ENCODE measurements at places on chromosomes 1 and 21.

GRCh38 chr1:36284517-36284916, 21.7 kb upstream of the SH3D21 start:
- DNase-seq = no peak

DNA sequence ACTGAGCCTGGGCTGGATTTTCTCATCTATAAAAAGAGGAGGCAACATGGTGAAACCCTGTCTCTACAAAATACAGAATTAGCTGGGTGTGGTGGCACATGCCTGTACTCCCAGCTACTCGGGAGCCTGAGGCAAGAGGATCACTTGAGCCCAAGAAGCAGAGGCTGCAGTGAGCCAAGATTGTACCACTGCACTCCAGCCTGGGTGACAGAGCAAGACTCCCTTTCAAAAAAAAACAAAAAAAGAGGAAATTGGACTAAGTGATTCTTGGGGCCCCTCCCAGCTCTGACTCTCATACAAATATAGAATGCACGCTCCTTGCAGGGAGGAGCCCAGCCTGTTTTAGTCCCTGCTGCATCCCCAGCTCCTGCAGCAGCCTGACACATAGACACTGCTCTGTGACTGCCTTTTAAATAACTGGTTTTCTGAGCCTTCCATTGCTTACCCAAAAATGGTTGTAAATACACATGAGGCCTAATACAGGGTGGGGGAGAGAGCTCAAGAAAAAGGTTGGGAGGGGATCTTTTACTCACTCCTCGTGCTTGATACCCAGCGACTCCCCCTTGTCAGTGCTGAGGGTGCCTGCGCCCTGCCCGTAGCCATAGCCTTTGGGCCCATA, 17.2 kb downstream of the CSRP1 start:
- DNase-seq = no peak

DNA sequence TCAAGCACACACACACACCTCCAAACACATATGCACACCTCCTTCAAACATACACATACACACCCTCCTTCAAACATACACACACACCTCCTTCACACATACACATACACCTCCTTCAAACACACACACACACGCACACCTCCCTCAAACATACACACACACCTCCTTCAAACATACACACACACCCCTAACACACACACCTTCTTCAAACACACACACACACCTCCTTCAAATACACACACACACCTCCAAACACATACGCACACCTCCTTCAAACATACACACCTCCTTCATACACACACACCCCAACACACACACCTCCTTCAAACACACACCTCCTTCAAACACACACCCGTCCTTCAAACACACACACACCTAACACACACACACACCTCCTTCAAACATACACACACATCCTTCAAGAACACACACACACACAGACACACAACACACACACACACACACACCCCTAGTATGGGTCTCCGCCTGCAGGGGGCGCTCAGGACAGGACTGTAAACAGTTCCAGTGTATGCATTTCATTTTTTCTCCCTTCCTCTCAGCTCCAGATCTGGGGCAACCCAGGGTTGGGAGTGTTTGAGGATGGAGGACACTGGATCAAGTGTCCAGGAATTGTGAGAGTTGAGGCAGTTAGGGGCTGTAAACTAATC, 12.1 kb downstream of the LGR6 start:
- DNase-seq = no peak

DNA sequence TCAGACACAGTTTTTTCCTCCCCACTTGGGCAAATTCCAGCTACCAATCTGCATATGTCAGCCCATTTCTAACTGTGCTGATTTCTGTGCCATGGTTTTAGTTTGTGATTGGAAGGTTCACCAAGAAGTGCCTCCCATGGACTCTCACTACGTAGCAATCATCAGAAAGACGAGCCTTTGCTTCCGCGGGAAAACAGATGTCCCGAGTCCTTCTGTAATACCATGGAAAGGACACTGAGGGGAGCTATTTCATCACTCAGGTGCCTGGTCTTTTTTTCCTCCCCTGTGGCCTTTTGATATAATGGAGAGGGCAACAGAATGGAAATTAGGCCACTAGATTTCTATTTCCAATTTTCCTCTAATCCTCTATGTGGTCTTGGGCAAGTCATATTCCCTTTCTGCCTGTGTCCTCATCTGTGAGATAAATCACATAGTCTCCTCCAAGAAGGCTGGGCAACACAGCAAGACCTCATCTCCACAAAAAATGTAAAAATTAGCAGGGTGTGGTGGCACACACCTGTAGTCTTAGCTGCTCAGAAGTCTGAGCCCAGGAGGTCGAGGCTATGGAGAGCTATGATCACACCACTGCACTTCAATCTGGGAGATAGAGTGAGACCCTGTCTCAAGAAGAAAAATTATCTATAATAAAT, 24.8 kb downstream of the LEMD1 start:
- no peak for DNase-seq

DNA sequence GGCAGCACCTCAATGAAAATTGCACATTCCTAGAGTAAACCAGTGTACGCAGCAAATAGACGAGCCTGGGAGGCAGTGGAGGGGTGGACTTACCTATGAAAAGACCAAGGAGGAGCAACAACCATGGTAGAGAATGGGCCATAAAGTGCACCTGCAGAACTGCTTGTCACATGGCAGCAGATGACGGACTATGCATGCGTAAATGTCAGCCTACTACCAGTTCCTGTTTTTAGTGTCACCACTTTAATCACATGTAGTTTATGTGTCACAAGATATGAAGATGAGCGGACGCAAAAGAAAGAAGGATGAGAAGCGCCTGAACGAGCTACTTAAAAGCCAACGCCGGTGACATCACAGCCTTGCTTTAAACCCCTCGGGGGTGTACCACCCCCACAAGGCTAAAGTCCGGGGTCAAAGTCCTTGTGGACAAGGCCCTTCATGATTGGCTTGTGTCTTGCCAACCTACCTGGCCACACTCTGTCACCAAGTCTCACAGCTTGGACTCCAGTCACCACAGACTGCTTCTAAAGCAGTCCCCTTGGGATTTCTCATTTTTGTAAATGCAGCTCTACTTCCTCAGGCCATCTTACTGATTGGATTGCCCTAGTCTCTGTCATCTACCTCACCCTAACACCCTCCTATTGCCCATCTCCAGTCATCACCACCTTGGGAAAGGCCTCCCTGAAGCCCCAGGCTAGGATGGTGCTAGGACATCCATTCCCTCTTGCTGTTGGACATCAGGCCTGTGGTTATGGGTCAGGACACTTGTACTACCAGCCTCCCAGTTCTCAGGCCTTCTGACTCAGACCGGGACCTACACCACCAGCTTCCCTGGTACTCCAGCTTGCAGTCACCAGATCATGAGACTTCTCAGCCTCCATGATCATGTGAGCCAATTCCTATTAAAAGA, 6.0 kb upstream of the LY9 start:
- DNase-seq = no peak

DNA sequence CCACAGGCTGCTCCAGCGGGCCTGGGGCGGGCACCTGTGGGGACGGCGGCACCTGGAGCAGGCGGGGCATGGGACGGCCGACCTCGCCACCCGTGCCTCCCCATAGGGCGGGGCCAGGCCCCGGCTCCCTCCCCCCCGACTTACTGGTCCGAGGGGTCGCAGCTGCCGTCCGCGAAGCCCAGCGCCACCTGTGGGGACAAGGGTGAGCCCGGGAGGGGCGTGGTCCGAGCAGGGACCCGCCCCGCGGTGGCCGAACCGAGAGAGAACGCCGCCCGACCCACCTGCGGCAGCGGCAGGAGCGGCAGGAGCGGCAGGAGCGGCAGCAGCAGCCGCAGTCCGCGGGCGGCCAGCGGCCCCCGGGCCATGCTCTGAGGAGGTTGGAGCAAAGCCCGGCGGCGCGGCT, at the start of gene TMEM52:
Gene TMEM52 (minus strand): TSS at position 379 of the 403 bp plus-strand sequence. CDS start 14 bp downstream, at position 365.
- no peak for DNase-seq

- peak; percentile 42 for DNase-seq
Observed at GRCh38 chr1:94481473-94481933, 60.1 kb downstream of the F3 start.

GRCh38 chr1:228140724-228141225, 696 bp downstream of the GUK1 start:
- DNase-seq = no peak

- no peak for DNase-seq
Observed at GRCh38 chr1:226638608-226639007, 90.0 kb downstream of the STUM start.

DNA sequence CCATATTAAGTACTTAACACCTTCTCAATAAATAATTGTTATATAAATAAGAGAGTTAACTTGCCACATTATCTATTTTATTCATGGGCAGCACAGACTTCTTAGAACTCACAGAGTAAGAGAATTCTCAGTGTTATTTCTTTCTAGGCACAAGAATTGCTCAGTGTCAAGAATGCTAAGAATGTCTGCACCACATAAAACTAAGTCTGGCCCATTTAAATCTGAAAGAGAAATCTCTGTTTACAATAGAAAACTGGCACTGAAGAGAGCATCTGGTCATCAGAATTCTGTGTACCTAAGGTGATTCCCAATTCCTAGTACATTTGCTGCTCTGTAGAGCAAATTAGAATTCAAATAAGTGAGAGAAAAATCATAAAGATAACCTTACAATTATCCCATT, 3.8 kb downstream of the OR10K2 start:
- no peak for DNase-seq

DNA sequence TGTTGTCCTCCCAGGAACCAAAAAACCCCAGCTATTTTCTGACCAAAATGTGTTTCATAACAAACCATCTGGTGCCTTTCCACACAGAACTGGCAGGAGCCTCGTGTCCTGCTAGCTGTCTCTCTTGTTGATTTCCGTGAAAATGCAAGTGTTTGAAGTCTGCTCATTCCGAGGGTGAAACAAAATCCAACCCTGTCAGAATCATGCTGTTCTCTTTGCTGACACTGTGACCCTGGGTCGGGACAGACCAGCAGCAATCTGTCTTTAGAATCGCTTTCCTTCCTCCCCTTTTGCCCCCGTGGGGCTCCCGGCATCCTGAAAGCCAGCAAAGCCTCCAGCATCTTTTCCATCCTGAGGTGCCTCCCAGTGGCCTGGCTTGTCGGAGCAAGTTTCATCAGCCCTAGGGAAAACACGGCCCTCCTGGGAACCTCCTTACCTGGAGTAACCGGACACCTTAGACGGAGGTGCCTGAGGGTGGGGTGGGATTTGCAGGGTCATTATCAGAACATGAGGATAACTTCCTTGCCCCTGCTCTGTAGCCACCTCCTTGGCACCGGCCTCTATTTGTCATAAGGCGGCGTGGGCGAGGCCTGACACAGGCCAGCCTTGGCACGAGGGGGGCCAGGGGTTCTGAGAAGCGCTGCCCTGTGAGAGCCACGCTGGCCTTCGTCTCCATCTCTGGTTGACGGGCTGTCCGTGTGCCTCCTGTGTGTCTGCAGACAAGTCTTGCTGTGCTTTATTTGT, 24.9 kb downstream of the LDLRAP1 start:
- no peak for DNase-seq

GRCh38 chr1:40641601-40642242, 23.8 kb downstream of the RIMS3 start:
- DNase-seq = no peak

DNA sequence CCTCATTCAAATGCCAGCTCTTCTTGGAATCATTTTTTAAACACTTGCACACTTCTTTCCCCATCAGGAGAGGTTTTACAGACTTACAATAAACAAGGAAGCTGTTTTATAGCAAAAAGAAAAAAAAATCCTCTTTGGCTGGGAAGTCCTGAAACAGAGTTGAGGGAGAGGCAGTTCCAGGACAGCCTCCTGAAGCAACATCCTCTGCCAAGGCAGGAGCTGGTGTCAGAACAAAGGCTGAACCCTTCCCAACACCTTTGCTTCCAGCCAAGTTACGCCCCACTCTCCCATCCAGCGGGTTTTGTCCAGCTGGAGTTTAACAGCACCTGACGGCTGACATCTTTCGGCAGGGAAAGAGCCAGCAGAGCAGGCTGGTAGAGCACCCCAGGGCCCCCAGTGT, 287.8 kb downstream of the RRAGC start:
- peak; percentile 39 for DNase-seq

DNA sequence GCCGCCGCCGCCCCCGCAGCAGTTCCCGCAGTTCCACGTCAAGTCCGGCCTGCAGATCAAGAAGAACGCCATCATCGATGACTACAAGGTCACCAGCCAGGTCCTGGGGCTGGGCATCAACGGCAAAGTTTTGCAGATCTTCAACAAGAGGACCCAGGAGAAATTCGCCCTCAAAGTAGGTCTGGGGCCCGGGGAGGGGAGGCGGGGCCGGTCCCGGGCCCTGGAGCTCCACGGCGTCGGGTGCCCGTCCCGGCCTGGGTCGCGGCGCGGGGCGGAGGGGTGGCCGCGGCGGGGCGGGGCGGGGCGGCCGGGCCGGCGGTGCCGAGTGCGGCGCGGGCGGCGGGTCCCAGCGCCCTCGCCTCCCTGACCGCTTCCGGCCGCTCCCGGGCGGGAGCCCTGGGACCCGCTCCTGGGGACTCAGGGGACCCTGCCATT, 646 bp downstream of the MAPKAPK2 start:
- no peak for DNase-seq

- DNase-seq = no peak
Observed at GRCh38 chr1:30315185-30315960, 408.0 kb downstream of the MATN1 start.

- no peak for DNase-seq
Observed at GRCh38 chr21:39674801-39675200, 62.1 kb downstream of the B3GALT5 start.

DNA sequence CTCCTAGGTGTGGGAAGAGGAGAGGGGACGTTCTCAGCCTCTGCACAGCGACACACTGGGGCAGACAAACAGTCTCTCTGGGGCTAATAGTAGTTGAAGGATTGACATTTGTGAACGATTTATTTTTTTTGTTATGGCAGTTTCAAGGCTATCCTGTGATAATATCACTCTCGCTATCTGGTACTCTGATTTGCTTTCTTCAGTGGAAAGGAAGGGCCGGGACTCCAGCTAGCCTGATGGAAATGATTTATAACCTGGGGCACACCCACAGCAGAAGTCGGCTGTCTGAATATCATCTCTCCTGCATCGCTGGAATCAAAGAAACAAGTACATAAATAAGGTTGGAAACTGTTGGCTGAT, 122.7 kb downstream of the KCNN3 start:
- no peak for DNase-seq

GRCh38 chr1:116777831-116778830, 23.9 kb downstream of the CD2 start:
- no peak for DNase-seq

- no peak for DNase-seq
Observed at GRCh38 chr1:51978099-51978498, 12.4 kb downstream of the RAB3B start.

DNA sequence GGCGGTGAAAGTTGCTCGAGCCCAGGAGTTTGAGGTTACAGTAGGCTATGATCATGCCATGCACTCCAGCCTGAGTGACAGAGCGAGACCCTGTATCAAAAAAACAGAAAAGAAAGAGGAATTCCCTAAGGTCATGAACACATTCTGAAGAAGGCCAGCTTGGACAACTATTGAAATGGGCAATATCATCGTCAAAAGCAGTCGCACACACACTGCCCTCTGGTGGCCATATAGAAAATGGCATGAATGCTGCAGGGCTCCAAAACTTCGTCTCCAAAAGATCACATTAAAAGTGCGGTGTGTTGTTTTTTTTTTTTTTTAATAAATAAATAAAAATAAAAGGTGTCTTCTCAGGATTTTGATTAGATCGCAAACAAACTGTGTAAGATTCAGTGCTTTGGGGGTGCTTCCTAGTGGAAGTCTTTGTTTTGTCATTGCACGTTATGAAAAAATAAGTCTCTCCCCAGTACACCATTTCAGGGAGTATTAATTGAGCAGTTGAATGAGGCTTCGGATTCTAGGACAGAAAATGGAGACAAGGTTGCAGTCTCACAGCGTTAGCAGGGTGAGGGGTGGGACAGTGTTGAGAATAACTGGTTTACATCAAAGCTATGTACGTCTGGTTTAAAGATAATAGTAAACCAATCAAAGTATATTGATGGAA, 87.5 kb upstream of the FMN2 start:
- no peak for DNase-seq

Data from hypothalamus (tissue), 51 donors.